ENCODE measurements at places on chromosomes 2 and 18.

DNA sequence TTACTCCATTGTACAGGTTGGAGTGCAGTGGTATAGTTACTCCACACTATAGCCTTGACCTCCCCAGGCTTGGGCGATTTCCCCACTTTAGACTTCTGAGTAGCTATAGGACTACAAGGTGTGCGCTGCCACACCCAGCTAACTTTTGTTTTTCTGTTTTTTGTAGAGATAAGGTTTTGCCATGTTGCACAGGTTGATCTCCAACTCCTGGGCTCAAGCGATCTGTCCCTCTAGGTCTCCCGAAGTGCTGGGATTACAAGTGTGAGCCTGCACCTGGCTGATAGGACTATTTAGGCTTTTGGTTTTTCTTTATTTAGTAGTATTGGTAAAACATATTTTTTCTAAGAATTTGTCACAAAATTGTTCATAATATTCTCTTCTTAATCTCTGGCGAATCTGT lies 121.7 kb downstream of the PHLPP1 start:
- DNase-seq = no peak

DNA sequence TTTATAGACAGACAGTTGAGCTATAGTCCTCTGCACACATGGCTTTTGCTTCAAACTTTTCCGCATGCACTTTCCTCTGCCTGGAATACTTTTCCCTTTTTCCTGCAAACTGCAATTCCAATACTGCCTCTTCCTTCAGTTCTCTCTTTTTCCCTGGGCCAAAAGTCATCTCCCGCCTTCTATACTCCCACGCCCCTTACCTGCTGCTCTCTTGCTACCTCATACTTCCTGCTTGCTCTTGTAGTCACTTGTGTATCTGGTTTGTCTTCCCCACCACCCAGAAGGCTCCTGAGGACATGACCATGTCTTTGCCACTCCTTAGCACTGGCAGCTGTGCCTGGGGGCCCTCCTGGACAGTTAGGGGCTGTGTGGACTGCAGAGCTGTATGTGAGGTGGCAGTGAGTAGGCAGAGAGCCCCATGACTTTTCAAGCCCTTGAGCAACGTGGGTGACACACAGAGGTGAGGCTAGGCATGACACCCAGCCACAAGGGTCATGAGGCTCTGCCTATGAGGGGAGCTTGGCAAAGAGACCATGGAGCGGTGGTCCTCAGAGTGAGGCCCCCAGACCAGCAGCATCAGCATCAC lies 23.2 kb downstream of the SPEG start:
- no peak for DNase-seq

DNA sequence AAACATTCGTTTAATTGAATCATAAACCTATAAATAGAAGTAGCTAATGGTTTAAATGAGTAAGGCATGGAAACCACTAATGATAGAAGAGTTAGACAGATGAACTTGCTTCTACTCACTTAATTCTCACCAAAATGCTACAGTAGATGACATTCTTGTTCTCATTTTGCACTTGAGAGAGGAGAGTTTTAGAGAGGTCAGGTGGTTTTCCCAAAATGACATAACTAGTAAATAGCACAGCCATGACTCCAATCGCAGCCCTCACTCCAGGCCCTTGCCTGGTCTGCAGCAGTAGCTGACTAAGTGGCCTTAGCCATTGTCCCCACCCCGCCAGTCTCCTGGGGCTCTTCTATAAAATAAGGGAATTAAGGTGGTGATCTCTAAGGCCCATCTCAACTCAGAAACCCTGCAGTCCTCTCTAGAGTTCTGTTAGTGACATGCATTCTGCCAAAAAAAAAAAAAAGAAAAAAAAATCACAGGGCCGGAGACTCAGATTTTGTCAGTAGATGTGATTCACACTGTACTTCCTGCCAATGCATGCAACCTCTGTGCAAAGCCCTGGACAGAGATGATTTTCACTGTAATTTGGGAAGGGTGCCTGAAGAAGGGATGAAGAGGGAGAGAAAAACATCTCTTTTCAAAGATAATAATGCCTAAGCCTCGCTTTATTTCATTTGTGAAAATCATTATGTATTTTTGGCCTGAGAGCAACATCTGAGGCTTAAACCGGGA lies 221.8 kb downstream of the ANAPC1 start:
- peak; percentile 76 for DNase-seq

GRCh38 chr2:37284381-37284780 lies 40.3 kb downstream of the PRKD3 start:
- peak; percentile 42 for DNase-seq

DNA sequence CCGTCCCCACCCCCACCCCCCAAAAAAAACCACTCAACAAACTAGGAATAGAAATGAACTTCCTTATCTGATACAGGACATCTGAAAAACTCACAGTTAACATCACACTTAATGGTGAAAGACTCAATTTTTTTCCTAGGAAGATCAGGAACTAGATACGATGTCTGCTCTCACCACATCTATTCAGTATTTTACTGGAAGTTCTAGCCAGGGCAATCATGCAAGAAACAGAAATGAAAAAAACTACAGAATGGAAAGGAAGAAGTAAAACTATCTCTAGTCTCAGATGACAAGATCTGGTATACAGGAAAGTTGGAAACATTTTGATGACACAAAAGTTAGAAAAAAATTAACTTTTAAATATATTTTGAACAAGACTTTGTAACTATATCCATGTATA lies 114.4 kb upstream of the FZD5 start:
- no peak for DNase-seq

DNA sequence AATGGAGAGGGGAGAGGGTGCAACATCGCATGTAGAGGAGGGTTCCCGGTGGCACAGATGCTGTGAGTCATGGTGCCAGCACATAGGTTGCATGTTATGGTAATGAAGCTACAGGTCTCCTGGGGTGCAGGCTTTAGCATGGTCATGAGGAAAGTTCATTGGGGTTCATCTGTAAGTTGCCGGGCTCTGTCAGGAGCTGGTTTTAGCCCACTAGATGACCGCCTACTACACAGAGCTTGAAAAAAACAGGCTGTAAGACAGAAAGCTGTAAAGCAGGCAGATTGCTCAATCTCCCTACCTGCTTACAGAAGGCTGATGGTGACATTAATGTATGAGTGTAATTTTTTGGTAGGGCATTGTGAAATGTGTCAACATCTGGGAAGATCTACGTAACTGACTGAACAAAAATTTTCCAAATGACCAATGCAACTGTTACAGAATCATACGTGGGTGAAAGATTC lies 23.9 kb downstream of the DYSF start:
- no peak for DNase-seq

- DNase-seq = peak; percentile 12
Measured at GRCh38 chr18:7452331-7452730, 114.8 kb upstream of the PTPRM start.

DNA sequence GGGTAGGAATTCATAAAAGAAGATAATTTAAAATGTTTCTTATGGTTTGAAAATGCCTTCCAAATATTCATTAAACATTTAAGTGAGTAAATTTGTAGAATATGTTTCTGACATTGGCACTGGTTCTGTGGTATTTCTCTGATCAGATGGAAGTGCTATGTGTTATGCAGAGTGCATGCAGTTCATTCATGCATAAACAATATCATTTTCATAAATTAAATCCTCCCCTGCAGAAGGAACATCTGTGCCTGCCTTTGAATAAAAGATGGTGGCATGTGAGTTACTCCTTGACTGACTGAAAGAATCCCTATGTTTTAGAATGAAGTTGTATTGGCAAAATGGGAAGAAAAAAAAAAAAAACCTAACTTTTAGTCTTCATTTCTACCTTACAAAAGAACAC lies 5.9 kb downstream of the NEUROD1 start:
- no peak for DNase-seq

GRCh38 chr18:25503567-25504081 lies 151.7 kb upstream of the ZNF521 start:
- DNase-seq = peak; percentile 85

DNA sequence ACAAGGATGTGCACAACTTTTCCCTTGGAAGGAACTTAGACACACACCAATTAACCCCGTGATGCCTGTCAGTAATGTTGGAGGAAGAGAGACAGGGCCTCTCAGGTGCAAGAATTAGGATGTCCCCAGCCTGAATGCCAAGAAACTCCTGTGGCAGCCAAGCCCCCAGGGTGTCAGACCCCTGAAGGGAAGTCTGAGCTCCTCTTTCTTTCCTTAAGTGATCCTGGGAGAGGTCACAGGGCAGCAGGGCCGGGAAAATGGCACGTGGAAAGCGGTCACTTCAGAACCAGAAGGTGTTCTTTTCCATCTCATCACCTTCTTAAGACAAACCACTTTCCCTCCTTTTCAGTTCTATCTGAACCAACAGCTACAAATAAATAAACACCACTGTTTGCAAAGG lies 185.9 kb downstream of the ANAPC1 start:
- no peak for DNase-seq

DNA sequence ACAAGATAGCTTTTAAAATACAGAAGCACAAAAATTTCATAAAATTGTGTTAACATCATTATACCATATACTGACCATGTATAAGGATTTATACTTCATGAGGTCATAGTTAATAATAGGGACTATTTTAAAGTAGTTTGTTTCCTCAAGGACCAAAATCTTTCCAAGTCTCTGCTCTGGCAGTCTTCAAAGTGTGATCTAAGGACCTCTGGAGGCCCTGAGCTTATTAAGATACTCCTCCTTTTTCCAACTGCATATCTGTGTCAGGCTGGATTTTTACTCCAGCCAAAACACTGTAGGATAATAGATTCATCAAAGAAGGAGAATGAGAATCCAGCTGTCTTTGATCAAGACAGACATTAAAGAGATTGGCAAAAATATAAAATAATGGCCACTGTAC lies 1.7 kb upstream of the SCYGR2 start:
- no peak for DNase-seq

- DNase-seq = no peak
Measured at GRCh38 chr2:207658156-207658555, 33.0 kb upstream of the METTL21A start.

DNA sequence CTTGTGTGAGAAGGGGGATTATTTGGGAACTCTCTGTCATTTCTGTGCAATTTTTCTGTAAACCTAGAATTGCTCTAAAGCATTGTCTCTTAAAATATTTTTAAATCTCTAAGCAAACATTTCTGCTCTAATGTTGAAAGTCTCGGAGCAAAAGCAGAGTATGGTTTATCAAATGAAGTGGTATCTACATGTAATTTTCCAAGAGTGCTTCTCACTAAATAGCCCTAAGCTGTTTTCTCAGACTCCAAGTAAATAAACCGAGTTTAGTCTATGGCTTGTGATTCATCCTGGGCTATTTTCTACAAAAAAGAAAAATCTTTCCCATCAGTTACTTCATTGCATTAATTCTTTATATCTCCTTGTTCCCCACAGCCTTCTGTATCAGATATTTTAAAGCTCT lies 90.8 kb downstream of the METTL4 start:
- DNase-seq = no peak

DNA sequence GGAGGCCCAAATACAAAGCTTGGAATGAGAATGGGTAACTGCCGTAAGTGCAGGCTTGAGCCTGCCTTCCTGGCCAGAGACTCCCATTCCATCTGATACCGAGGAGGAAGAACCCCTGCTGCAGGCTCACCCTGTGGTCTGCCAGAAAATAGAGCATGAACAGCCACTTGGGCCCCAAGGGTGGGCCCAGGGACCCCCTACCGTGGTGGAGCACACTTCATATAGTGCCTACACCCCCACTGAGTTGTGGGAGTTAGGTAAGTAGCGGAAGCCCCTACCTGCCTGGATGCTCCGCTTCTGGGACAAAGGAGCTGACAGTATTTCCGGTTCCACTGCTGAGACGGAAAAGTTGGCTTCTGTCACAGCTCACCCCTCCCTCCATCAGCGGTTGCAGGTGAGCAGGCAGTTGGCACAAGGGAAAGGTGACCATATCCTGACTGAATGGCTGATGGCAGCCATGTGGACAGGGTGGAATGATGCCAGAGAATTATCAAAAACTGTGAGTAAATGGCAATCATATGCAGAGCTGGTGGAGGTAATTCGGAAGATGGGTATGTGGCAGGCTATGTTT lies 11.5 kb upstream of the C2orf42 start:
- DNase-seq = no peak

DNA sequence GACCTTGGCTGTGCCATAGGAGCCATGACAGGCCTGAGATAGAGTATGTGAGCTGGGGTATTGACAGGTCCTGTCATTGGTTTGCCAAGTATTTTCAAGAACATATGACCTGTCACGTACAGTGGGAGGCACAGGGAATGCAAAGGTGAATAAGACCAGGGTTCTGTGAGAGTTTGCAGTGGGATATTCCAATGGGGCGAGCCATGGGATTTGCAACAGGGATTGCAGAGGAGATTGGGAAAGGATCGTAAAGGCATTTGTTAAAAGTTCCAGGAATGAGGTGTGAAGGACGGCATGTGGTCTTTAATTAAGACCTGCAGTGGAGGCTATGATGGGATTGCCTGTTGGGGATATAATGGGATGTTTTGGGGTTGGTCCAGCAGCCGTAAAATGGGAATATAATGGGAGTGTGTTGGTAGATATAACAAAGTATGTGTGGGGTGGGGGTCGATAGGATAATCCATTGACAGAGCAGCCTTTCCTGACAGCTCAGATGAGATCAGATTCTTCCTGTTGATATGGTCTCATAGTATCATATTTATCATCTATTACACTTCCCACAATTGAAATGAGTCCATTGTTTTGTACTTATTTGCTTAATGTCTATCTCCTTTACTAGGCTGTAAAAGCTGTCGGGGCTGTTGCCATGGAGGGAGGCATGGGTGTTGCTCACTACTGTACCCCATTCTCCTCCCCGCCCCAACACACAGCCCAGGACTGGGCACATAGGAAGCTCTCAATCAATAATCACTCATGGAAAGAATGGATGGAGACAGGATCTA lies 38.1 kb downstream of the PKDCC start:
- no peak for DNase-seq

- DNase-seq = peak; percentile 60
Measured at GRCh38 chr2:42136782-42137124, 32.4 kb upstream of the EML4 start.

GRCh38 chr2:19349911-19350677 lies 8.3 kb downstream of the OSR1 start:
- DNase-seq = no peak

- no peak for DNase-seq
Measured at GRCh38 chr18:13026583-13027270, 35.6 kb downstream of the CEP192 start.

- no peak for DNase-seq
Measured at GRCh38 chr2:188119112-188119838, 172.4 kb upstream of the GULP1 start.

- DNase-seq = no peak
Measured at GRCh38 chr2:5539282-5540165, 152.7 kb upstream of the SOX11 start.

DNA sequence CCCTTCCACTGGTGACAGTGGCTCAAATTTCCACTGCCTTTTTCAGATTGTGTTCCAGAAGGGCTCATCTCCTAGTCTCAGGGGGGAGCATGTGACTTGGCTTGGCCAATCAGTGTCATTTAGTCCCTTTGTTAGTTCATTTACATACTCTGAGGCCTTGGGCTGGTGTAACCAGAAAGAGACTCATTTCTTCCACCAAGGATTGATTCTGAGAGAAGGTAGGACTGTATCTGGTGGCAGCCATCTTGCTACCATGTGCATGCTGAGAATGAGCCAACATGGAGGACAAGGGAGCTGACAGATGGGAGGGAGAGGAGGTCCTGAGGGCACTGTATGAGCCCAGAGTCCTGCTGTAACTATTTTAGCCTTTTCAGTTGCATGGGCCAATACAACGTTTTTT lies 191.7 kb downstream of the THSD7B start:
- no peak for DNase-seq

GRCh38 chr2:167652401-167652800 lies 595.0 kb downstream of the STK39 start:
- no peak for DNase-seq

- DNase-seq = no peak
Measured at GRCh38 chr2:65574993-65575392, 142.6 kb upstream of the SPRED2 start.
